HCT116 (cell line): ENCODE measurements at places on chromosomes 7 and 10. TPM values are rescaled to one million over a fixed set of nuclear protein-coding genes. Genes with fewer than 3 reads are reported as not detected.

Gene APBB1IP
- 0.27 TPM for total RNA-seq

Gene SSC4D
- 1.1 TPM for total RNA-seq

Gene STOX1
- 5.9 TPM for total RNA-seq

DNA sequence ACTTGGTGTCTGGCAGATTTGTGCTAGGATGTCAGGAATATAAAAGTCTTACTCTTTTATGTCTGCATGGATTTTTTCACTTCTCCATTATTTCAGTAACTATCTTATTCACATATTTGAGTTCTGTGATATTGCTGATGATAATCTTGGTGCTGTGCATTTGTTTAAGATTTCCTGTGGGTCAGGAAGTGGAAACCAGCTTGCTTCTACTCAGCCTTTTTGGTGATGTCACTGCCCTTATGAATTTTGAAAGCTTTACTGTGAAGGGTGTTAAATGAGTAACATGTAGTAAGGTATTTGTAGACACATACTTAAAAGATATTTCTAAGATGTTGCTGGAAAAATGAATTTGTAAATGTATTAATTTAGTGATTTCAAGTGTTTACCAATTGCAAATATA lies 69.5 kb upstream of the VOPP1 start:
- H3K27ac ChIP-seq, result no peak overlapping the region

Gene CALML5
- total RNA-seq, result not detected
